ENCODE measurements at places on chromosomes 6 and 20.
A peak's percentile ranks its signal among the peaks of the same experiment; 100 is the strongest.

GRCh38 chr20:21393166-21393565 lies 4.2 kb downstream of the NKX2-4 start:
- no peak for DNase-seq

DNA sequence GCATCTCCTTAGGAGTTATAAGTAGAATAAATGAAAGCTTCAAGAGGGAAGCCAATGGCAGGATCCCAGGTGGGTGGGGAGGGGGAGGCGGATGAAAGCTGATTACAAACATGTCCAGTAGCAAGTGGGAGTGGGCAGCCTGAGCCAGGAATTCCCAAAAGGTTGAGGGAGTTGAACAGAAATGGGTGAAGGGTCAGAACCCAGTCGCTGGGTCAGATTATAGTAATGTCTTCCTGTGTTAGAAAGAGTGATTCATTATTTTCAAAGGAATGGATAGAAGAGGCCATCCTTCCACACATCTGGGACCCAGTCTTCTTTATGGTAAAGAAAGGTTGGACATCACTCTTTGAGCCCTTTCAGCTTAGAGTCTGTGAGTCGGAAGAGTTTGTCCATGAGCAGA lies 41.0 kb upstream of the FAM50B start:
- no peak for DNase-seq

GRCh38 chr20:46218656-46219055 lies 89.6 kb downstream of the CDH22 start:
- no peak for DNase-seq

DNA sequence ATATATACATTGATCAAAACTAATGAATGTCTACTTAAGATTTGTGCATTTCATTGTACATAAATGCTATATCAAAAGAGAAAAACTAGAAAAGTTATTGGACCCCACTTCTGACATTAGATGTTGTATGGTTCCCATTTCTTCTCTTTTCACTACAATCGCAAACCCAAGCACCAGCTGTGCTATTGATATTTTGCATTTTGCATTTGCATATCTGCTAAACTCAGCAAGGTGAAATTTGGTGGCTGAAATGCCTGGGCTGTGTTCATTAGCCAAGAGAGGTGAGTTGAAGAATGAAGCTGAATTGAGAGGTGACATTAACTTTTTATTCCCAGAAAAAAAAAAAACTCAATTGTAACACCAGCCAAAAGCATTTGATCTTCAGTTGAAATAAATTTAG lies 232.1 kb upstream of the TENT5A start:
- DNase-seq, result no peak

DNA sequence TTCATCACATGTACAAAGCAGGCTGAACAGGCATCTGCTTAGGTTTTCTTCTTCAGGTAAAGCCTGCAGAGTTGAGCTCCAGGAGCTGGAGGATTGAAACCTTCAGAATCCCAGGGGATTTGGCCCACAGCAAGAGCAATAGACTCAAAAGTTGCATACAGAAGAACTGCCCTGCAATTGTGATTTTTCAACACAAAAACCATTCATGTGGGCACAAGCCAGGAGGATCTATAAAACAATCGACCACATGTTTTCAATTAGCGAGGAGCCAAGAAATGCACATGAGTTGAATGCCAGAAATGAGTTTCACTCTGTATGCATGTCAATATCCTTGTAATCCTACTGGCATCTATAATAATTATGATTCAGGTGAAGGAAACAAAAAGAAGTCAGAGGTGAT lies 576.4 kb downstream of the HDGFL1 start:
- DNase-seq, result no peak

DNA sequence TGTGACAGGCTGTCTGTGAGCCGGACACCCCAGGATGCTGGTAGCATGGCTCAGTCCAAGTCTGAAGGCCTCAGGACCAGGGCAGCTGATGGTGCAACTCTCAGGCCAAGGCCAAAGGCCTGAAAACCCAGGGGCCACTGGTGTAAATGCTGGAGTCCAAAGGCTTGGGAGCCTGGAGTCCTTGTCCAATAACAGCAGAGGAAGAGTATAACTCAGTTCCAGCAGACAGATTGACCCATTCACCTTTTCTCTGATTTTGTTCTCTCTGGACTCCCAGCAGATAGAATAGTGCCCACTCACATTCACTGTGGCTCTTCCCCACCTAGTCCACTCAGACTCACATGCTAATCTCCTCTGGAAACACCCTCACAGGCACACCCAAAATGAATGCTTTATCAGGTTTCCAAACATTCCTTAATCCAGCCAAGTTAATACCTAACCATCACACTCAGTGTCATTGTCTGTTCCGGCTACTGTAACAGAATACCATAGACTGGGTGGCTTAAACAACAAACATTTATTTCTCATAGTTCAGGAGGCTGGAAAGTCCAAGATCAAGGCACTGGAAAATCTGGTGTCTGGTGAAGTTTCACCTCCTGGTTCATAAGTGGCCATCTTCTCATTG lies 5.0 kb upstream of the TRAF3IP2 start:
- DNase-seq, result no peak

- no peak for DNase-seq
These were observed 163.9 kb upstream of the SULF2 start for GRCh38 chr20:47949230-47949629.

GRCh38 chr6:160030103-160030502 lies 61.2 kb downstream of the IGF2R start:
- peak; percentile 86 for DNase-seq

GRCh38 chr20:31523361-31524283 lies 9.4 kb downstream of the HM13 start:
- no peak for DNase-seq

- DNase-seq, result peak; percentile 44
These were observed 218.0 kb downstream of the THBS2 start for GRCh38 chr6:169035385-169036240.

GRCh38 chr6:169752074-169752623 lies 727 bp downstream of the ERMARD start:
- no peak for DNase-seq

- DNase-seq, result no peak
These were observed 58.9 kb upstream of the GATA5 start for GRCh38 chr20:62534526-62535221.

DNA sequence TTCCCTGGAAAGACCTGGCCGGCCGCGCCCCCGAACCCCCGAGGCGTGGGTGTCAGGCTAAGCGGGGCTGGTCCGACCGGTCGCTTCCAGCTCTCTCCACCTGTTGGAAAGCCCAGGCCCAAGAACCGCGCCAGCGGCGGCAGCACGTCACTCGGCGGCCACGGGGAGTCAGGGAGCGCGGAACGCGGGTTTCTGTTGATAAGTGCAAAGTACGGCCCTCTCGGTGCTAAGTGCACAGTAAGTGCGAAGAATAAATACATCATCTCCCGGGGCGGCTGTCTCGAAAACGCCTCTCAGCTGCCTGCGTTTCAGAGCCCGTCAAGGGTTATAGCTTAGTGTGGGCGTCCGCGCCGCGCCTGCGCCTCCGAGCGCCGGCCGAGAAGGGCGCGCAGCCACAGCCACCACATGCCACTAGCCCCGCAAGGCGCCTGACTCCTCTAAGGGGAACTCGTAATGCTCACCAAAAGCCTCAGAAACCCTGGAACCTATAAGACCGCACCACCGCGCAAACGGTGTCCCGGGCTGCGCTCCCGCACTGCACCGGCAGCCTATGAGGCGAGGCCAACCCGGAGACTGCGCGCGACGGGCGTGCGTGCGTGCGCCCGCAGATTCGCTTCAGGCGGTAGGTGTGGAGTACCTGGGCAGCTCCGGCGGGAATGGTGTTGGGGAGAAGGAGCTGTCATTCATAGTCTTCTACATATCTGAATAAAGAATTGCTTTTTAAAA lies 9.2 kb upstream of the TBX18 start:
- DNase-seq, result no peak

GRCh38 chr6:128826606-128827005 lies 56.3 kb upstream of the LAMA2 start:
- no peak for DNase-seq

- no peak for DNase-seq
These were observed 161.0 kb downstream of the GJA1 start for GRCh38 chr6:121596441-121596840.

DNA sequence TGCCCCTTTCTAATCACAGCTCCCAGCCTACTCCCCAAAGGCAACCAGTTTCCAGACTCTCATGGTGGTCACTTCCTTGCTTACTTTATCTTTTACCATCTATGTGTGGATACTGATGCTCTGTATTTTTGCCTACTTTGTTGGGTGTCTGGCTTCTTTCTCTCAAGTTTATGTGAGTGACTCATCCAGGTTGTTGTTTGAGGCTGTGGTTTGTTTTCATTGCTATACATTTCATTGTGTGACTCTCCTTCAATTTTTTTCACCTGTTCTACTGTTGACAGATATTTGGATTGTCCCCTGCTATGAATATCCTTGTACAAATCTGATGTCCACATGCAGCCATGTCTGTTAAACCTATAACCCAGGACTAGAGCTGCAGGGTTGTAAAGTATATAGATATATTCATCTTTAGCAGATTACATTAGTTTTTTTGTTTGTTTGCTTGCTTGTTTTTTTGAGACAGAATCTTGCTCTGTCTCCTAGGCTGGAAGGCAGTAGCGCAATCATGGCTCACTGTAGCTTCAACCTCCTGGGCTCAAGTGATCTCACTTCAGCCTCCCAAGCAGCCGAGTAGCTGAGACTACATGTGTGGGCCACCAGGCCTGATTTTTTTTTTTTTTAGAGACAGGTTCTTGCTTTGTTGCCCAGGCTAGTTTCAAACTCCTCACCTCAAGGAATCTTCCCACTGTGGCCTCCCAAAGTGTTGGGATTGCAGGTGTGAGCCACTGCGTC lies 72.9 kb upstream of the EEF1E1 start:
- DNase-seq, result no peak

DNA sequence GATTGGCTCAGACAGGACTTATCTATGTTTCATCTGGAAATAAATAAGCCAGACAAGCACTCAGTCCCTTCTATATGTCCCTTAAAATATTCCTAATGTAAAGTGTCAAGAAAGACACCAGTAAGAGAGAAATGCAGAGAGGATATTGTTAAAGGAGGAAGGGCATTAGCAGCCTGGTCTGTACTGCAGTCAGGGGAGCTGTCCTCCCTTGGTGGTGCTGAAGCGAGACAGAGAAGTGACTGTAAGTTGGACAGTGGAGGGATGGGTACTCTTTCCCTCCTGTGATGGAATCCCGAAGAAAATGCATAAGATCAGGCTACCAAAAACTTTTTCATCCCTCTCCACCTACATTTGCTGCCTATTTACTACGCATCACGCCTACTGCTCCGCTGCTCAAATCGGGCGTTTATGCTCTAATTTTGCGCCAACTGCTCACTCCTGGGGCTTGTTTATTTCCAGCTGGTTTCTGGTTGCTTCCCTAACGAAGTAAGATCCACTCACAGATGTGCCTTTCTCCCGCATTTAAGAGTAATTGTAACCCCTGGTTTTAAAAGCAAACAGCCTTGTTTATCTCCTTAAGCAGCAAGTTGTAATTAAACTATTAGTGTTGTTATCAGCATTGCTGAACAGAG lies 35.2 kb downstream of the PHACTR1 start:
- no peak for DNase-seq

DNA sequence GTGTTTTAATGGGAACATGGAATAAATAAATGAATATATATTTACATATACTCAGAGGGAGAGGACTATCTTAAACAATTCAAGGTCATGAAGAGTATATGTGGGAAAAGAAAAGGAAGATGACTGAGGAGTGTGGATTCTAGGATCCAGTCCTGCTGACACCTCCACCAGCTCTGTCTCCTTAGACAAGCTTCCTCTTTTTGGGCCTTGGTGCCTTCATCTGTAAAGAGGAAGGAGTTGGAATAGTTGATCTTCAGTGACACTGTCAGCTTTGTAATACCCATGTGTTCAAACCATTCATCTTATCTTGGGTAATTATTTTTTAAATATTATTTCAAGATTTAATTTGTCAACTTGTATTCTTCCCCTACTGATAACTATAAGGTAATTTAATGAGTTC lies 338.0 kb downstream of the ADGRB3 start:
- DNase-seq, result no peak

- no peak for DNase-seq
These were observed 45.5 kb upstream of the HLA-E start for GRCh38 chr6:30443657-30444450.

DNA sequence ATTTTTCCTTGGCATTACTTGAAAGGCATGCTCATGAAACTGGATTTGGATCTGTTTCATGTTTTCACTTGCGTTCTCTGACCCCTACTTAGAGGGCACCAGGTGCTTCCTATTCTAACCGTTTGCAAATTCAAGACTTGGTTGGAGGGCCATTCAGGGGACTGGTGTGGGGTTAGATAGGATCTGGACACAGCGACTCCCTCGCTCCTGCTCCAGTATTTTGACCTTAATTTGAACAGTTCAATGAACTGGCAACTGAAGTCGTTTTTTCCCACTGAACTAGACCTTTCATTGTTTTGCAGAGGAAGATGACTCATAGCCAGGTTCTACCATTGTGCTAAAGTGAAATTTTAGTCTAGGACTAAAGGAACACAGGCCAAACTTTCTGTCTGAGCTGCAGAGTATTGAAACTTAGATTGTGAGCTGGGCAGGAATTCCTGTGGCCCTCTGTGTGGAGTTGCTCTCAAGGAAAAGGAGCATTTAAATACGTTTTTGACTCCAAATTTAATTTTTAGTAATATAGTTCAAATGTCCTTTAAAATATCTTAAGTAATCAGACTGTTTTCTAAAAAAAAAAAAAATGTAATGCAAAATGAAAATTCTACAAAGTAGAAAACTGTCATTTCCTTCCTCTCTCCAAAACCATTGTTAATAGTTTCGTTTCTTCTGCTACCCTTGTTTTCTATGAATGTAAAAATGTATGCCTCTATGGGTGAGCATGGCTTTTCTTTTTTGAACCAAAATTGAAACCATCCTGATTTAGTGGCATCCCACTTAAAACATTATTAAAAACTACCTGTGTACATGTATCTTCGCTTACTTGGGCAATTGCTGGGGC lies 64.8 kb downstream of the UTRN start:
- DNase-seq, result no peak

GRCh38 chr6:87656857-87657256 lies 45.2 kb downstream of the AKIRIN2 start:
- no peak for DNase-seq

DNA sequence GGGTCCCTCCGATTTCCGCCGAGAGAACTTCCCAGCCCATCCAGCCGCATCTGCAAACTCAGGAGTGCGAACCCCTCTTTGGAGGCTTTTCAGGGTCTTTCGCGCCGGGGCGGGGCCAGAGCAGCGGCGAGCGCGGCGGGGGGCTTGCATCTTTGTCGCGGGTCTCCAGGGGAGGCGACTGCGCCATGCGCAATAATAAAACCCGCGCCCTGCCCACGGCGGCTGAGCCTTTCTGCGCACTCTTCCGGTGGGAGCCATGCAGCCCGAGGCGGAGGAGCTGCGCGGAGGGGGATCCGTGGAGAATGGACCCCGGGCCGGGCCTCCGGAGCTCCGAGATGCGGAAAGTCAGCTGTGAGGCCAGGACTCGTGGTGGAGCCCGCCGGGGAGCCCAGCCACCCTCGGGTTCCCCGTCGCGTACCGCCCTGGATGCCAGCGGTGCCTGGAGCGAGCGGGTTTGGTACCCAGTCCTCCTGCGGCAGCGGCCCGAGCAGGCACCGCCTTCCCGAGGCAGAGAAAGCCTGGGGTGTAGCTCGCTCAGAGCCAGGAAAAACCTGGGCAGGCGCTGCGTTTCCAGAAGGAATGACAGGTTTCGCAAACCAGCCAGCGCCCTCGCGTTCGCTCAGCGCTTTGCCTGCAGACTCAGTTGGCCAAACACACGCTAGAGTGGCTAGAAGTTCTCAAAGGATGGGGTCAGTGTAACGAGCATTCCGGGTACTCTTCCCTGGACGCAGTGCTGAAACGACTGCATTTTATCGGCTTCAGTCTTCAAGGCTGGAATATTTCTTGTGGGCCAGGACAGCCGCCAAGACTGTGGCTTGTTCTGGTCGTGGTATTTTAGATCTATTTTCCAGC lies 1.2 kb downstream of the AKAP12 start:
- no peak for DNase-seq

GRCh38 chr6:108565091-108565766 lies 4.5 kb downstream of the FOXO3 start:
- DNase-seq, result no peak
